ENCODE measurements at places on chromosomes 12 and 14. TPM values are rescaled to one million over a fixed set of nuclear protein-coding genes. Genes with fewer than 3 reads are reported as not detected.

Gene RAD9B
- total RNA-seq, result 2.3 TPM

Gene NANOG
- 2.3 TPM for total RNA-seq

Gene OR4N2
- total RNA-seq, result not detected

Gene RBM23
- 94.4 TPM for total RNA-seq

Gene TAS2R13
- not detected for total RNA-seq

Gene DAO
- not detected for total RNA-seq

Gene KRT83
- not detected for total RNA-seq

Gene SDSL
- total RNA-seq, result 3.6 TPM

Gene FOXG1
- total RNA-seq, result 0.16 TPM

Gene REP15
- total RNA-seq, result 1.2 TPM

Gene C12orf43
- 15.1 TPM for total RNA-seq

Gene BORCS5
- total RNA-seq, result 15.7 TPM

Gene SNAPC1
- 6.1 TPM for total RNA-seq

Gene BBS10
- total RNA-seq, result 18.4 TPM

Gene RNASE7
- not detected for total RNA-seq

Gene JAG2
- total RNA-seq, result 10.5 TPM

Gene KRT6A
- total RNA-seq, result 48.7 TPM

Gene ZFYVE26
- total RNA-seq, result 30.7 TPM

Gene PFKM
- total RNA-seq, result 66.3 TPM

Gene TAC3
- not detected for total RNA-seq

Gene RASSF9
- total RNA-seq, result 6.1 TPM

Gene PARPBP
- 1.4 TPM for total RNA-seq

Gene CACNA2D4
- 1.4 TPM for total RNA-seq

Gene SALL2
- 22.6 TPM for total RNA-seq

Gene HNRNPA1
- total RNA-seq, result 250 TPM

Gene GPR162
- total RNA-seq, result 3.8 TPM

Gene RDH16
- 0.81 TPM for total RNA-seq

Gene HRK
- 0.45 TPM for total RNA-seq

Gene GAS2L3
- 4.1 TPM for total RNA-seq

Gene TMPRSS12
- total RNA-seq, result not detected

Gene SERPINA9
- total RNA-seq, result not detected

Gene CBLN3
- 0.49 TPM for total RNA-seq

Gene ACOT6
- total RNA-seq, result not detected

Gene SSTR1
- total RNA-seq, result 0.19 TPM

Gene ALDH1L2
- total RNA-seq, result 4.0 TPM

Gene XRCC3
- 1.2 TPM for total RNA-seq

Gene ASB2
- total RNA-seq, result 122 TPM

Gene IL22
- total RNA-seq, result not detected

Data from gastroesophageal sphincter (tissue), 4 donors.